ENCODE measurements at places on chromosomes 4 and X. TPM values are rescaled to one million over a fixed set of nuclear protein-coding genes. Genes with fewer than 3 reads are reported as not detected.

Gene SASH3
- 117 TPM for total RNA-seq

Gene KLF8
- total RNA-seq, result 12.1 TPM

Gene ZCCHC12
- total RNA-seq, result 0.17 TPM

Gene FAAH2
- total RNA-seq, result 15.5 TPM

Gene PRSS12
- total RNA-seq, result not detected

Gene RAB9B
- total RNA-seq, result 0.22 TPM

Gene DCHS2
- not detected for total RNA-seq

Gene MAGEB10
- total RNA-seq, result not detected

Gene LGI2
- not detected for total RNA-seq

Gene C4orf36
- not detected for total RNA-seq

DNA sequence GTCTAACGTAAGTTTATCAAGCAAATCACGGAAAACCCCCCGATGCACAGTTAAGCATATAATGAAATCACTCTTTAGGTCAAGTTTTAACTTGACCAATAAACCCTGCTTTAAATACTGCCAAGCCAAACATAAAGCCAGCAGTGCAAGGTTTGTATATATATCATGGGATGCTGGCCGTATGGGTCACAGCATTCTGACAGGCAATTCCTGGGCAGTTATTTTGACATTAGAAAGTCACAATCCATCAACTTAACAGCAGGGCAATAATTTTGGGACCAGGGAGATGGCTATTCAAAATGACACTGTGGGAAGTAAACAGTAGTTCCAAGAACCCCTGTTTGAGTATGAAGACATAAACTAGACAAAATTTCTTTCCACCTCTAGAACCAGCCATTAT is 116.9 kb downstream of the ZNF827 start:
- no peaks in the 10 kb centered on the region for H3K27me3 ChIP-seq
- no peaks in the 10 kb centered on the region for H3K36me3 ChIP-seq
- no peak overlapping the region for H3K4me3 ChIP-seq
- no peaks in the 10 kb centered on the region for H3K4me1 ChIP-seq
- no peak for DNase-seq

DNA sequence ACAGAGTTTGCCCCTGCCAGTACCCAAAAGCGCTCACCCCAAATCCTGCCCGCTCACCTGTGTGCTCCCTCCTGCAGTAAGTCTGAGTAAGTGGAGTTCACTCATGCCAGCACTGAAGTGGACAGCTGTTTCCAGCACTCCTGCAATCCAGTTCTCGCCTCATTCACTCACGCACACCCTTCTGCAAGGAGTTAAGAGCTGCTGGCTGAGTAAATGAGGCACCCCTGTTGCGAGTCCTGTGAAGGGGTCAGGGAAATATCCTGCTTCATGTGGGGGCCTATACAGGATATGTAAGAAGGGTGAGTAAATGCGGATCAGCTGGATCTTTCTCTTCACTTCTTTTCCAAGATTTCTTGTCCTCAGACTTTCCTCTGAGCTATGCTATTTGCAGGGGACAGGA is 23.5 kb downstream of the CXCL8 start:
- H3K4me1 ChIP-seq, result no peaks in the 10 kb centered on the region
- no peak for DNase-seq
- no peaks in the 10 kb centered on the region for H3K27me3 ChIP-seq
- no peak overlapping the region for H3K4me3 ChIP-seq

DNA sequence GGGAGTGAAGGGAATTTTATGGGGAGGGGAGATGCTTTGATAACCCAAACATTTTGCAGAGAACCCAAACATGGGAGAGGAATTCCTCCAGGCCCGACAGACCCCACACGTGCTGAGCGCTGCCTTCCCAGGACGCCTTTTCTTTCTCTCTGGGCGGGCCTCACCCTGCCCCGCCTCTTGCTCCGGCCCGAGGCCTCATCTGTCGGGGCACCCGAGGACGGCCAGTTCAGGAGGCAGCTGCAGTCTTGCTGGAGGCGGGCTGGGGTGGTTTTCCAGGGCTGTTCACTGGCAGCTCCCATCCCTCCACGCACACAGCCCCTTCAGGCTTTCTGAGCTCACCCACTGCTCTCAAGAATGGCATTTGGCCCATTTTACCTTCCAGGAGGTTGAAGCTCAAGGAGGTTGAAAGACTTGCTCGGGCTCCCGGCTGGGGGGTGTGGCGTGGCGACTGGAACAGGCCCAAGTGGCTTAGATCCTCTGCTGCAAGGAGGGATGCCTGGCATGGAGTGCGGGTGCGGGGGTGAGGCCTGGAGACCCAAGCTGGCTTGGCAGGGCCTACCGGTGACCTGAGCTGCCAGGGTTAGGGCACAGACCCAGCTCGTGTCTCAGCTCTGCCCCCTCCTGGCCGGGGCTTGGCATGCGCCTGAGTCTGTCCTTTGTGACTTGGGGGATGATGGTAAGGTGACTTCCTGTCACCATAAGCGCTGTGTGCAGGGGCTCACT is 99.2 kb downstream of the PSAPL1 start:
- peak; percentile 2 for DNase-seq
- no peaks in the 10 kb centered on the region for H3K4me1 ChIP-seq
- H3K36me3 ChIP-seq, result no peaks in the 10 kb centered on the region
- no peaks in the 10 kb centered on the region for H3K27me3 ChIP-seq

GRCh38 chr4:62194342-62194741 is 994.2 kb downstream of the ADGRL3 start:
- H3K27ac ChIP-seq, result no peak overlapping the region
- no peak overlapping the region for H3K4me3 ChIP-seq
- H3K27me3 ChIP-seq, result no peaks in the 10 kb centered on the region

DNA sequence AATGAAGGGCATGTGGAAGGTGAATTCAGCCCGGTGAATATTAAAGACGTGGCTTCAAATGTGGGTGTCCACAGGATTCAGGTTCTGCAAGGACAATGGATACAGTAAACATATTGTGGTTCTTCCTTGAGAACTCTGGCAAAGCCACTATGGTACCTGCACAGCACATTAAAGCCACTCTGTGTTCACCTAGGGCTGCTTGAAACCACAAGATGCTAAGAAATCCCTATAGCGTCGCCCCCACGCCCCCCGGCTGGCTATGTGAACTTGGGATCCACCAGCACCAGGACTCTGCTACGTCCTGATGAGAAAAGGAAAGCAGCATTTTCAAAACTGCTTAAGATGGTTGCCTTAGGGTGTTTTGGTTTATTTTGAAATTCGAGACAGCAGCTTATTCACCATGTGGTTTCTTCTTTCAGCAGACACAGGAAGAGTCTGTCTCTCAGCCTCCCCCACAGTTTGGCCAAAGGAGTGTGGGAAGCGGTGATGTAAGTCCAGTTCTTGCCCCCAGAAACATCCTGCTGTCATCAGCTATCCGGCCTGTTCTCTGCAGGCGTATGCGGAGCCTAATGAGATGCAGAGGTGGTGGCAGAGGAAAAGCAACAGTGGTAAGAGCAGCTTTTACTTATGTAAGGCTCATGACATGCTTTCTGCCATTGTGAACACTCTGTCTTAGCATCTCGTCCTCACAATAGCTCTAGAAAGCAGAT is 111.5 kb downstream of the AFAP1 start:
- DNase-seq, result peak; percentile 56
- peaks cover 43% of the 10 kb centered on the region for H3K4me1 ChIP-seq
- H3K36me3 ChIP-seq, result no peaks in the 10 kb centered on the region
- H3K27ac ChIP-seq, result peak overlapping the region; percentile 62
- H3K4me3 ChIP-seq, result peak overlapping the region; percentile 61
- H3K27me3 ChIP-seq, result no peaks in the 10 kb centered on the region

DNA sequence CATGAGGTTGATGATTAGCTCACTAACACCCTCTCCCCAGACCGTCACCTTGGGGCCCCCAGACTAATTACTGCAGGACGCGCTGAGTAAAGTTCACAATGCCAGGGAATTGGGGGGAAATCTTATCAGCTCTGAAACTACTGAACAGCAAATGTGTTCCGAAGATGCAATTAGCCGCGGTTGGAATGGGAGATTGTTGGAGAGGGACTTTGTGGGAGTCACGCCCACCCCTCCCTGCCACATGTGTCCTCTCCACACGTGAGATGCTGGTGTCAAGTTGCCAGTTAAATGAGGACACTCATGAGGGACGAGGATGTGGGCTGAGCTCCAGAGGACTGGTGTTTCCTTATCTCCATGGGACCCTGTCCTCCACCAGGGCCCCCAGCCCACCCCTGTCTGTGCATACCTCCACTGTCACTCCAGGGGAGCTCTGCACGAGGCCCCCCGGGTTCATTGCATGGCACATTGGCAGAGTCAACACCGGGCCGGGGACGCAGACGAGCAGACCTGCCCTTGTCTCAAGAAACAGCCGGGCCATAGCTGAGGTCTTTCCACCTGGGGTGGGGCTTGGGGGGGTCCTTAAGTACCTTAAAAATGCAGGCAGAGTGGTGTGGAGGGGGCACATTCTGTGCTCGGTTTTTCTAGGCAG is 175.4 kb upstream of the PSAPL1 start:
- H3K36me3 ChIP-seq, result no peaks in the 10 kb centered on the region
- H3K4me1 ChIP-seq, result no peaks in the 10 kb centered on the region
- no peak for DNase-seq
- no peak overlapping the region for H3K27ac ChIP-seq

- no peak overlapping the region for H3K4me3 ChIP-seq
- no peaks in the 10 kb centered on the region for H3K27me3 ChIP-seq
- no peak overlapping the region for H3K27ac ChIP-seq
- no peaks in the 10 kb centered on the region for H3K36me3 ChIP-seq
- no peak for DNase-seq
These were observed 23.3 kb upstream of the ARX start for GRCh38 chrX:25039036-25039435.

DNA sequence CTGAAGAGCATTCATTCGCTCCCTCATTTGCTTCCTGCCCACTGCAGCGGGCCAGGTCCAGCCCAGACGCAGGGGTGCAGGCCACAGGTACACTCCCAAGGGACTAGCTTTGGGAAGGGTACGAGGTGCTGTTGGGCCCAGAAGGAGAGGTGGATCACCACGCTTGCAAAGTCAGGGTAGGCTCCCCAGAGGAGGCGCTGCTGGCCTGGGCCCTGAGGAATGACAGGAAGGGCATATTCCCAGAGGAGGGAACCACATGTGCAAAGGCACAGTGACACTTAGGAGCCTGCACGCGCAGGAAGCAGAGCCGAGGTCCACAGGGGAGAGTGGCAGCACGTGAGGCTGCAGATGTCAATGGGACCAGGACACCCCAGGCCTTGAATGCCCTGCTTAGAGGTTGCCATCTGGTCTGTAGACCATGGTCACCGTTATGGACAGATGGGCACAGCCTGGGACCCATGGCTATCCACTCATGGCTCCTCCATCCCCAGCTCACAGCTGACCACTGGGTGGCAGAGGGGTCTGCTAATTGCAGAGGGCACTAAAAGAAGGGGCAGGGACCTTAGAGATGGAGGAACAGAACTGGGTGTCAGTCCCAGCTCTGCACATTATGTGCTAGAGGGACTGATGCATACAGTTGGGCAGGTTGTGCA is 7.9 kb downstream of the HTRA3 start:
- no peaks in the 10 kb centered on the region for H3K36me3 ChIP-seq
- H3K4me1 ChIP-seq, result no peaks in the 10 kb centered on the region
- no peak for DNase-seq
- H3K27ac ChIP-seq, result no peak overlapping the region

GRCh38 chrX:112751076-112751475 is 71.3 kb upstream of the LHFPL1 start:
- H3K27ac ChIP-seq, result no peak overlapping the region
- H3K4me1 ChIP-seq, result no peaks in the 10 kb centered on the region
- H3K36me3 ChIP-seq, result no peaks in the 10 kb centered on the region
- no peaks in the 10 kb centered on the region for H3K27me3 ChIP-seq
- no peak overlapping the region for H3K4me3 ChIP-seq

DNA sequence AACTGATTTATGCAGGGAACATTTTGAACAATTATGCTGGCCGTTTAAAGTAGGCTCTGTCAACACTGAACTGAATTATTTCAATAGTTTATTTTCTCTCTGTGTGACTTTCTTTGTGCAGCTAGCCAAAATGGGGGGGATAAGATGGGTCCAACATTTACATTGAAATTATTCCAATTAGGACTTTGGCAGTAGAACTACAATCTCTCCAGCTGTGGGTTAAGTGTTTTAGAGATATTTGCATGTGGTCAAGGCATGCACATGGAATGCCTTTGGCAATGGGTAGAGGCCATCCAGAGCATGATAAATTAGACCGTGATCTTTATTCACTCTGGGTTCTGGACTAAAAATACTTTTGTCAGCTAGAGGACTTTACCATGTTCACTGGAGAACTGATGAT is 107.9 kb upstream of the ELOVL6 start:
- H3K4me3 ChIP-seq, result no peak overlapping the region
- no peaks in the 10 kb centered on the region for H3K27me3 ChIP-seq
- no peak overlapping the region for H3K27ac ChIP-seq
- no peaks in the 10 kb centered on the region for H3K36me3 ChIP-seq

- DNase-seq, result no peak
- no peak overlapping the region for H3K4me3 ChIP-seq
- no peaks in the 10 kb centered on the region for H3K36me3 ChIP-seq
These were observed 338.3 kb upstream of the NR3C2 start for GRCh38 chr4:148780426-148781005.

- no peaks in the 10 kb centered on the region for H3K4me1 ChIP-seq
- H3K4me3 ChIP-seq, result no peak overlapping the region
- no peak for DNase-seq
- H3K27ac ChIP-seq, result no peak overlapping the region
These were observed 765.4 kb upstream of the PCDH10 start for GRCh38 chr4:132383571-132384199.

DNA sequence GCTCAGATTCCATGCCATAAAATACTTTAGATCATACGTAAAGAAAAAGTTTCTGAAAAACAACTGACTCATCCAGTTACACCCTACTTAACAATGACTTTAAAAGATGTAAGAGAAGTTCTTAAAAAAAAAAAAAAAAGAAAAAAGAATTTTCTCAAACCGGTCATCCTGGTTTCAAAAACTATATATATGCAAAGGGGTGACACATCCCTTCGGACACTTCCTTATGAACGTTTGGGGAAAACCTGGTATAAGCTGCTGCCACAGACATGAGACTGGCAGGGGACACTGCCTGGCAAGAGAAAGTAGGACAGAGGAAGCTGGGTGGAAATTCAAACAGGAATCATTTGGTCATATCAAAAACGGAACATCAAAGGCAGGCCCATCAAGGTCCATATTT is 81.2 kb upstream of the PRSS48 start:
- no peak overlapping the region for H3K4me3 ChIP-seq
- H3K27ac ChIP-seq, result no peak overlapping the region

DNA sequence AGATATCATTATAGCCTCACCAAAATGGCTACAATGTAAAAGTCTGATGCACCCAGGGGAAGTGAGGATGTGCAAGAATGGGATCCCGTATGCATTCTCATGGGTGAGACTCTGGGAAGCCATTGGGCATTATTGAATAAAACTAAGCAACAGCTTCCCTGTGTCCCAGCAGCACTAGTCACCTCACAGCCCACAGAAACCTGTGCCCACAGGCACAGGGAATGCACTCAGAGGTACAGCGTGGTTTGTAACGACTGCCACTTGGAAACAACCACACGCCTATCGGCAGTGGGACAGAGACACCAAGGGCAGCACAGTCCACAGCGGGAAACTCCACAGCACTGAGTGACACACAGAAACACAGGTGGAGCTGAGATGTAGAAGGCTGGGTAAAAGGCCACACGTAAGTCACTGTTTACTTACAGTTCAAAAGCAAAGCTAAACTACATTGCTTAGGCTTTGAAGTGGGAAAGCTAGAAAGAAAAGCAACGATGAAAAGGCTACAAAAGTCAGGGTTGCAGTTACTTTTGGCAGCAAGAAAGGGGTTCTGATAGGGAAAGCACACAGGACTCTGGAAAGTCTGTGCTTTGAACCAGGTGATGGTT is 69.2 kb downstream of the HAUS3 start:
- peaks cover 25% of the 10 kb centered on the region for H3K4me1 ChIP-seq
- H3K4me3 ChIP-seq, result peak overlapping the region; percentile 58
- no peaks in the 10 kb centered on the region for H3K27me3 ChIP-seq
- no peaks in the 10 kb centered on the region for H3K36me3 ChIP-seq

- H3K4me3 ChIP-seq, result no peak overlapping the region
- H3K27ac ChIP-seq, result no peak overlapping the region
- no peaks in the 10 kb centered on the region for H3K4me1 ChIP-seq
- no peaks in the 10 kb centered on the region for H3K27me3 ChIP-seq
- no peak for DNase-seq
These were observed 14.1 kb upstream of the CXCL6 start for GRCh38 chr4:73822389-73822788.
